ENCODE measurements at places on chromosomes 12 and 14. TPM values are rescaled to one million over a fixed set of nuclear protein-coding genes. Genes with fewer than 3 reads are reported as not detected.

Gene LYZ
- total RNA-seq = not detected

Gene SLC25A21
- 0.37 TPM for total RNA-seq

Gene GPR135
- total RNA-seq = 1.0 TPM

Gene TC2N
- not detected for total RNA-seq

Gene SERPINA3
- total RNA-seq = not detected

Gene CCDC177
- not detected for total RNA-seq

Gene KRT73
- not detected for total RNA-seq

Gene KLRG1
- 2.3 TPM for total RNA-seq

Gene CEP170B
- total RNA-seq = 21.3 TPM

Gene LRRK2
- total RNA-seq = 0.90 TPM

Gene DTX1
- total RNA-seq = not detected

Gene ADAM20
- total RNA-seq = 0.03 TPM

Gene CPM
- not detected for total RNA-seq

Gene COCH
- 3.7 TPM for total RNA-seq

Gene PLEKHD1
- not detected for total RNA-seq

Gene ACVRL1
- total RNA-seq = 0.87 TPM

Gene CPNE6
- total RNA-seq = not detected

Gene MAP1LC3B2
- not detected for total RNA-seq

Gene DHRS2
- 5,493 TPM for total RNA-seq

Gene LRP6
- total RNA-seq = 21.2 TPM

Gene P2RX2
- total RNA-seq = not detected

Gene LMBR1L
- total RNA-seq = 32.8 TPM

Gene ALX1
- total RNA-seq = not detected

Gene LRRIQ1
- total RNA-seq = not detected

Gene SPTB
- 1.9 TPM for total RNA-seq

Gene RASSF9
- 0.21 TPM for total RNA-seq

Gene OVCH1
- not detected for total RNA-seq

Gene AMIGO2
- 138 TPM for total RNA-seq

Gene DTD2
- 49.8 TPM for total RNA-seq

Gene VDR
- 6.1 TPM for total RNA-seq

Data from HT1080 (cell line).